ENCODE measurements at places on chromosomes 2 and 18.

DNA sequence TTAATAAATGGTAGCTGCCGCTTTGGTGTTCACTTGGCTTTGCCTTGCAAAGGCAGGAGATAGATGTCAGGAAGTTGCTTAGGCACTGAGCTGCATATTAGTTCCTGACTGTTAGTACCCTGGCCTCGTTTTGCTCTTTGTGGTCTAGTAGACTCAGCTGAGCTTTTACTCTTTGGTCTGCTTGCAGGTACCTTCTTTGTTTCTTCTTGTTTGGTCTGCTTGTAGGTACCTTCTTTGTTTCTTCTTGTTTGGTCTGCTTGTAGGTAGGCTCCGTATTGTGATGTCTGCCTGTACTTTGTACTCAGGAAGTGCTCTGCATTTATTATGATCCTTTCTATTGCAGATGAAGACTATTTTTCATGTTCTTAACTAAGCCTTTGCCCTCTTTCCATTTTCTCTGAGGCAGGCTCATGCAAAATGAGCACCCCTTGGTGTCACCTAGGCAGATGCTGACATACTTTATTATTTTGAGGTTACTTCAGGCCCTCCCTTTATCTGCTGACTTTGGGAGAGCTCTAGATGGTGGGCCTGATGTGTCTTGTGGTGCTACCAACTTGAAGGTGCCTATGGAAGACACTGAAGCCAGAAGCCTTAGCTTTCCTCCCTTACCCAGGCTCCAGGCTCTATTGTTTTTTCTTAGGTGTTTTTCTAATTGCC lies 6.0 kb downstream of the RPIA start:
- no peak for DNase-seq

DNA sequence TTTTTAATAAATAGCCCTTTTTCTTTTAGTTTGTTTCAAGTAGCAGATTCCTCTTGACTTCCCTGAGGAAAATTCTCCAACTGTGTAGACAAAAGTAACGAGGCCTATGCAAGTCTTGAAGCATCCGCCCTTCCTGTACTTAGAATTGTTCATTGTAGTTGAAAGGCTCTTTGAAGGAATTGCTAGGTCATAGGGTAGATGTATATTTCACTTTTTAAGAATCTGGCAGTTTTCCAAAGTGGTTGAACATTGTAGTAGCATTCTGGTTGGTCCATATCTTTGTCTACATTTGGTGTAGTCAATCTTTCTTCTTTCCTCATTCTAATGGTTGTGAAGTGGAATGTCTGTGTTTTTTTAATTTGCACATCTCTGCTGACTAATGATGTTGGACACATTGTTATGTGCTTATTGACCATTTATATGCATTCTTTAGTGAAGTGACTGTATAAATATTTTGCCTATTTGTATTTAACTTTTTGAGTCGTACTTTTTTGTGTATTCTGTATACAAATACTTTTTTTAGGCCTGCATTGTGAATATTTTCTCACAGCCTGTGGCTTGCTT lies 5.6 kb upstream of the SERPINB11 start:
- no peak for DNase-seq

- DNase-seq: no peak
Measured at GRCh38 chr2:148861367-148861766, 13.7 kb upstream of the KIF5C start.

GRCh38 chr18:59220784-59221765 lies 1.1 kb downstream of the GRP start:
- no peak for DNase-seq

DNA sequence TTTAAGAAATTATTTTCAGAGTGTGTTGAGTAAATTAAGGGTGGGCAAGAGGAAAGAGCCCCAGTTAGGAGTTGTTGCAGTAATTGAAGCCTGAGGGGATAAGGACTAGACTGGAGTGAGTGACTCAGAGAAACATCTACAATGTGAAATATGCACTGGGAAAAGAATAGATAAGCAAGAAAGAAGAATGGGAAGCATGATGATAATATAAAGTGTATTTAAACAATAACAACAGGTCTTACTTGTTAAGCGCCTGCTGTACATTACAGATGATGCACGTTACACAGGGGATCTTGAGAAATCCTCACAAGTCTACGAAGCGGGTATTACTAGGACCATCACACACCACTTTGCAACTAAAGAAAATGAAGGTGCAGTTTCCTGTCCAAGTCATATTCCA lies 73.6 kb upstream of the STK17B start:
- DNase-seq: no peak

GRCh38 chr18:39037925-39038324 lies 1472.3 kb upstream of the CELF4 start:
- no peak for DNase-seq

GRCh38 chr2:172085460-172086159 lies at the start of gene DLX1:
DLX1 (plus strand) TSS chr2:172085507; CDS start chr2:172085678, 171 bp downstream.
- no peak for DNase-seq

DNA sequence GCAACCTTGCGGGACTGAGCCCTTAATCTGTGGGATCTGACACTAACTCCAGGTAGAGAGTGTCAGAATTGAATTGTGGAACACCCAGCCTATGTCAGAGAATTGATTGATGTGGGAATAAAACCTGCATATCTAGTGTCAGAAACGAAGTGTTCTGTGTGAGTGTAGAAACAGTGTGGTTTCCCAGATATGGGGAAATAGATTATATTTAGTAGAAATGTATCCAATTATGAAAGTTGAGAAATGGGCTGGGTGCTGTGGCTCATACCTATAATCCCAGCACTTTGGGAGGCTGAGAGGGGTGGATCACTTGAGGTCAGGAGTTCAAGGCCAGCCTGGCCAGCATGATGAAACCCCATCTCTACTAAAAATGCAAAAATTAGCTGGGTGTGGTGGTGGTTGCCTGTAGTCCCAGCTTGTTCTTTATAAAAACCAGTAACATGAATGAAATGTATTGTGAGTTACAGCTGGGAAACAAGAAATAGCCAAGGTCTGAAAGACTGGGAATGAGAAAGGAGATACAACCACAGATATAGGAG lies 4.3 kb upstream of the TP53I3 start:
- DNase-seq: no peak

DNA sequence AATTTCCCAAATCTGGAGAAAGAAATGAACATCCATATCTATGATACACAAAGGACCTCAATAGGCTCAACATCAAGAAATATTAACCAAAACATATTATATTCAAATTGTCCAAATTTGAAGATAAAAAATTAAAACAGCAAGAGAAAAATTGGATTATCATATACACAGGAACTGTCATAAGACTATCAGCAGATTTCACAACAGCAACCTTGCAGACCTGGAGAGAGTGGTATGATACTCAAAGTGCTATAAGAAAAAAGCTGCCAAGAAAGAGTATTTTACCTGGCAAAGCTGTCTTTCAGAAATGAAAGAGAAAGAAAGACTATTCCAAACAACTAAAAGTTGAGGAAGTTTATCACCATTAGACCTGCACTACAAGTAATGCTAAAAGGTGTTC lies 711.9 kb upstream of the RAB6C start:
- DNase-seq: no peak

DNA sequence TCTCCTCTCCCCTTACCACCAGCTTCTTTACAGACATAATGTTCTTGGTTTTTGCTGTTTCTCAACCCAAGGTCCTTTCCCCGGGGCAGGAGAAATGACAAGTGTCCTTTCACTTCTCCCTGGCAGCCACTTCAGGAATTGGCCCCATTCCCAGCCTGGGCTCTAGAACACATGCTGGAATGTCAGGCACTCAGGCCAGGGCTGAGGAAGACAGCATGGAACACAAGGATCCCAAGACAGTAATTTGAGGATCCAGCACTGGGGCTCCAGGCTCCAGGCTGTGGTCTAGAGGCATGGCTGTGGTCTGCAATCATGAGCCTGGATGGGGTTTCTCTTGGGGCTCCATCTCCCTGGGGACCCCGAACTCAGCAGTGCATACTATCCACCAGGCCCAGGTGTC lies 201.4 kb downstream of the CELF4 start:
- no peak for DNase-seq

GRCh38 chr2:38600242-38600891 lies 2.4 kb downstream of the HNRNPLL start:
- no peak for DNase-seq
